HS-27A (cell line): ENCODE measurements at places on chromosomes 6 and 20.

DNA sequence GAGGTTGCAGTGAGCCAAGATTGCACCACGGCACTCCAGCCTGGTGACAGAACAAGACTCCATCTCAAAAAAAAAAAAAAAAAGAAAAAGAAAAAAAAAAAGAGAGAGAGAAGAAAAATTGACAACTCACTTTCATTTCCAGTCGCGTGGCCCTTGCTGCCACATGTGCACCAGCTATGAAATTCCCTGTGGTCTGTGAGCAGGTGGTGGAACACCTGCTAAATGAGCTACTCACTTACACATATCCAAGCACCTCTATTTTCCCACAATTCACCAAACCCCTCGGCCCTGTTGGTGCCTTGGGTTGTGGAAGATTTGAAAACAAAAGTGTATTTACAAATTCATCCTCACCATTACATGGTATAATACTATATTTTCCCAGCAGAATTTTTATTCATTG, 105.2 kb upstream of the ASF1A start:
- DNase-seq, result no peak

DNA sequence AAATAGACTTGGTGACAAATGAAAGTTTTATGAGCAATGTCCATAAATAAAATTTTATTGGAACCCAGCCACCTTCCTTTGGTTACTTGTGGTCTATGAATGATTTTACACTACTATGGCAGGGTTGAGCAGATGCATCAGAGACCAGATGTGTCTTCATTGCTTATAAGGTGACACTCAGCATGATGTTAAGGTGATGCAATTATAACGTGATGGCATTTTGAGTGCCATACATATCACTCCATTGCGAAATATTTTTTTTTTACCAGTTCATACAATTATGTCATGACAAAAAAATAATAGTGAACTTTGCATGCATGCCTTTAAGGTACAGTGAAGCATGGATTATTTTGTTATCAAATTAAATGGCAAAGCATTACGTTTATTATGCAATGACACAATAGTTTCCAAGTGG, 96.0 kb downstream of the ADTRP start:
- peak; percentile 39 for DNase-seq

DNA sequence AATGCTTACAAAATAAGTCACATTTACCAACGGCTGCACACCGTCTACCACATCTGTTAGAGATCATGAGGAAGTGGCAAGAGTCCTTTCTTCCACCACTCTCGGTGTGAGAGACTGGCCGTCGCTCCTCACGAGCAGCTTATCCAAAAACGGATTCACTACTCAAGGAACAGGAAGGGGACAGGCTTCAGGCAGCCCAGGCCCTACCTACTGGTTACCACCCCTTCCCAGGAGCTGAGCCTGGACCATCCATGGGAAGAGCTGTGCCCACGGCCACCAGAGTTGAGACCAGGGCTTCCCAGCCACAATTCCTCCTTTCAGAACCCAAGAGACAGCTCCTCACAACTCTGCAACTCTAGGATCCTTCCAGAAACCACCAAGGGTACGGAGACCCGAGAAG, 37.0 kb downstream of the FOXF2 start:
- no peak for DNase-seq

- no peak for DNase-seq
These were observed 587.5 kb downstream of the RFPL4B start for GRCh38 chr6:112934433-112935327.

DNA sequence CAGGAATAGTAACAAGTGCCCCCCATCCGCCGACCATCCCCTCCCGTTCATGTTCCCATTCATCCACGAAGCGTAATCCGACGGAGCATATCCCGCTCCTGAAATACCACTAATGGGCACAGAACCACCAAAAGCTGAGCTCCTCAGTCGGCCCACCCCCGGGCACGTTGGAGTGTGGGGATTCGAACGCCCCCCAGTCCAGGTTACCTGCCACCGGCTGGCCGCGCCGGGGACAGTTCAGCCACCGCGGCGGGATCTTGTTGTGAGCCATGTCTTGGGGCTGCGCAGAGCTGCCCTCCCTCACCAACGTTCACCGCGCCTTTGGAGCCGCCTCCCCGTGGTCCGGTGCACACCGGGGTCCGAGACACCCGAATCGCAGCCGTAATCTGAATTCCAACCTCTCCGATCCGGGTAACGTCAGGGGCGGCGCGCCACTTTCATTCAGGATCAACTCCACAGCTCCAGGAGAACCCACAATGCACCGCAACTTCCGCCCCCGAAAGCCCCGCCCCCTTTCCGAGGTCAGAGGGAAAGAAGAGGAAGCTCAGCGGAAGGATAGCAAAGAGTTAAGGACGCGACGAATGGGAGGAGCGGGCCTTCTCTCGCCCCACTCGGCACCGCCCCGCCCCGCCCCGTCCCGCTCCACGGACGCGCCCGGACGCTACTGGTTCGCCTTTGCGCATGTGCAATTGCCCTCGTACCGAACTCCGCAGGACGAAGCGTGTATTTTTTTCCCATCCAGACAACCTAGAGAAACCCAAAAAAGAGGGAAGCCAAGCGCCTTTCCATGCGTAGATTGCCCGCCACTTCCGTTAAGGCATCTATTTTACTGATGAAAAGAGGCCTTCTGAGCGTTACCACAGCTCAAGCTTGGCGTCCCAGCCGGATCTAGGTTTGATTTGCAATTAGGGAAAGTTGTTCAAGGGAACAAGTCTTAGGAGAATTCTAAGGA, at the start of gene RNGTT:
Gene RNGTT (minus strand): TSS at position 480 of the 952 bp plus-strand sequence. CDS start 209 bp downstream, at position 271.
- DNase-seq, result peak; percentile 77

DNA sequence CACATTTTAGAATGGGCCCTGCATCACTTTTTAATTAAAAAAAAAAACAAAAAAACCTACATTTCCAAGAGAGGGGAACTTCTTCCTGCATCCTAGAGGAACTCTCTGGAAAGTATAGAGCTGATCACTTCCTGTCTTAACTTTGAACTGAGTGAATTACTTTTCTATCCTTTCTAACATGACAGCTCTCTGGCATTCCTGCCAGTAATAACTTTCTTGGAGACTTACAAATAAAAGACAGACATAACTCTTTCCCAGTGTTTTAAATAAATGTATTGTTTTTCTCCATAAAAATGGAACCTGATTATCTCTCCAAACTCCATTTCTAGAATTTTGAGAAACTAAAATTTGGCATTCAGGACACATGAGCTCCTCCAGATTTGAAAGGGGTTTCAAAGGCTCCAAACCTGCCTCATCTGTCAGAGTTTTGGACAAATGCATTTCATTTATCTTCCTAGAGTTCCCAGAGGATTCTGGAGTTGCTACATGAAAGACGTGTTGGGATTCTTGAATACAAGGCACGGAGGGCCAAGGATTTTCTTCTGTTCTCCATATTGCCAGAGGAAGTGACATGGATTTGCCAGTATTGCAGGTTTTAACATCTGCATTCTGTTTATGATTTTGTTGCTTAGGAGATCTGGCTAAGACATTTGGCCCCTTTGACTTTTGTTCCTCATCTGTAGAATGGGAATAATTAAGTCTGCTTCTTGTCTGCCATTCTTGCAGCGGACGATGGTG, 2.0 kb upstream of the SMOC2 start:
- DNase-seq, result no peak

DNA sequence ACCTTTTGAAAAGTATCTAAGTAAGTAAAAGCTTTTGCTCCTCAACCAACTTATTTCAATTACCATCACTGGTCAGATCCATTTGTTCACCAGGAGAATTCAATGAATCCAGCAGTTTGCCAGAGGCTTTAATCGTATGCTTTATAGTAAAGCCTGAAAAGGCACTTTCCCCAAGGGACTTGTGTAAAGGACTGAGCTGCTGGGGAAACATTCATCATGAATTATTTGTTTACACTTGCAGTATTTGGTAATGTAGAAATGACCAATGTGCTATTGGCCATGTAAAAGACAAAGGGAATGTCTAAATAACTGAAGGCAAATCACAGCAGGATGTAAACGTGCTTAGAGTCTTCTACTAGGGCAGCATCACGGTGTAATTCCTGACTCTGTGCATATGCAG, 471.4 kb downstream of the ADGRB3 start:
- no peak for DNase-seq

DNA sequence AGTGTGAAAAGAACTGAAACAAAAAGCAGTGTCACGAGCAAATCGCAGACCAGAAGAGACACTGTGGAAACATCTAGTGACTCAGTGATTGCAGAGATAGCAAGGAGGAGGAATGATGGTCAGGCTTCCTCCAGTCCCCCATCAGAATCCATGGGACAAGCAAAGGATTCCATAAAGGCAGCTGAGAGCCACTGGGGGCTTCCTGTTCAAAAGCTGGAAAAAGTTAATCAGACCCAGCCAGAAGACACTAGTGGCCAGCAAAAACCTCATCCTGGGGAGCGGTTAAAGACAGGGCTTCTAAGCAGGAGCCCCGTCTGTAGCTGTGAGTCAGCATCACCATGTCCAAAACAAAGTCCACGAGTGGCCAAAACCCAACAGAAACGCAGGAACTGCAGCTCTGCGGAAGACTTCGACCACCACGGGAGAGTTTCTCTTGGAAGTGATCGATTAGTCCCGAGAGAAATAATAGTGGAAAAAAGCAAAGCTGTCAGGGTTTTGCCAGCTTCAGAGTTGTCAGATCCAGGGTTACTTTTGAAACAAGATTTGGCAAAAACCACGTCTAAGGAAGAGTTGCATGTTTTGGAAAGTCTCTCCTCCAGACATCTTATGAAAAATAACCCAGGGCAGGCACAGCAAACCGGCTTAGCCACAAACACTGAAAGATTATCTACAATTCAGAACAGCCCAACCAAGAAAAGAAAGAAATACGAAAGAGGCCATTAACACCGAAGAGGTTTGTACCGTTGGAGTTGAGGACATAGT, 51.0 kb downstream of the JAG1 start:
- DNase-seq, result no peak

DNA sequence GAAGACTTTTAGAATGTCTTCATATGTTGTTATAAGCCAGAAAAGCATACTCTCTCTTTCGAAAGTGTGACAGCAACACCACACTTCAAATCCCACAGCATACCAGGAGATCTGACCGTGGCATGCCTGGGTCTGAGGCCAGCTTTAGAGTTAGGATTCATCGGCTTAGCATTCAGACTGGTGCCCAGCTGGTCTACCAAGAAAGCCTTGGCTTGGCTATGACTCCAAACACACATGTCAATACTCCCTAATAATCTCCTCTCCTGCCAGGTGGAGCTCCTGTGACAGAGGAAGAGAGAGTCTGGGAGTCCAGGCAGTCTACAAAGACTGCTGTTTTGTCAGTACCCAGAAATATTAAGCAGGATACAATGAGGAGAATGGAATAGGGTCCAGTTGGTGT, 77.1 kb upstream of the MAN1A1 start:
- DNase-seq, result no peak

- DNase-seq, result no peak
These were observed 25.4 kb upstream of the GMNN start for GRCh38 chr6:24749297-24749696.

GRCh38 chr6:143529095-143529494, 17.6 kb upstream of the FUCA2 start:
- DNase-seq, result no peak

GRCh38 chr6:110748453-110748852, 66.8 kb downstream of the CDK19 start:
- no peak for DNase-seq

DNA sequence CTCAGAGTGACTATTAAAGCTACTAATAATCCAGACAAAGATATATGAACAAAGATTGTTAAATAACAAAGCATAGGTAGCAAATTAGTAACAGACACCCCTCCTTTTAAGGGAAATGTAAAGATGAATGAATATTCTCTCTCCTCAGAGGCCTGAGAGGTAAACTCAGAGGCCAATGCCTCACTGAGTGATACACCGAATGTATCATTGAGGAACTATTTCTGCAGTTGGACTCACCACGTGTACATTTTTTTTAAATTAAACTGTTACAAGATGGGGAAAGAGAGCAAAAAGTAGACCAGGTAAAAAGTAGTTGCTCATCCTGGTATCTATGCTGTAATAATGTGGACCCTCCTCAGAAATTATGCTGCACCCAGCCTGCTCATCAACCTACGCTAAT, 72.3 kb upstream of the IPCEF1 start:
- no peak for DNase-seq

GRCh38 chr6:111681860-111682259, 76.2 kb upstream of the TRAF3IP2 start:
- no peak for DNase-seq

DNA sequence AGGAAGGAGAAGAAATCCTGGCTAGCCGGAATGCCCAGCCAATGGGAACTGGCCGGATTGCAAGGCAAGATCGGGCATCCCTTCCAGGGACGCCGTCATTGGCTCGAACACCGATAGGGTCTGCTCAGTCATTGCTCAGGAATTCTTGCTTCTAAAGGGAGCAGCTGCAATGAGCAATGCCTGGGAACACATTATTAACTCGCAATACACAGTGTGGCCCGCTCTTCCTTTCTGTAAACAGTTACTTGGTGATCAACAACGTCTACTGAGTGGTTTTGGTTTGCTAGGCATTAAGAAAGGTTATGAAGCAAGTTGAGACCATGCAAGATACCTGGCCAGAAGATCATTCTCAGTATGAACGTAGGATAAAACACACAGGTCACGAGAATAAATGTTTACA, 165.4 kb upstream of the CITED2 start:
- DNase-seq, result peak; percentile 35

DNA sequence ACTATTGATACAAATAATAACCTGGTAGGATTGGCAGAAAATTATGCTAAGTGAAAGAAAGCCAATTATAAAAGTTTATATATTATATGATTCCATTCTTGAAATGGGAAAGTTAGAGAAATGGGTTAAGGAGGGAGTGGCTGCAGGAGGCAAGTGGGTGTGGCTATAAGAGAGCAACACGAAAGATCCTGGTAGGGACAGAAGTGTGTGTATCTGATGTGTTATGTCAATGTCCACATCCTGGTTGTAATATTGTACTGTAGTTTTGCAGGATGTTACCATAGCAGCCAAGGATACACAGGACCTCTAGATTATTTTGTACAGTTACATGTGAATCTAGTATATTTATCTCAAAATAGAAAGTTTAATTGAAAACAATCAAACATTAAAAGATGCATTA, 46.8 kb downstream of the SNX5 start:
- no peak for DNase-seq

DNA sequence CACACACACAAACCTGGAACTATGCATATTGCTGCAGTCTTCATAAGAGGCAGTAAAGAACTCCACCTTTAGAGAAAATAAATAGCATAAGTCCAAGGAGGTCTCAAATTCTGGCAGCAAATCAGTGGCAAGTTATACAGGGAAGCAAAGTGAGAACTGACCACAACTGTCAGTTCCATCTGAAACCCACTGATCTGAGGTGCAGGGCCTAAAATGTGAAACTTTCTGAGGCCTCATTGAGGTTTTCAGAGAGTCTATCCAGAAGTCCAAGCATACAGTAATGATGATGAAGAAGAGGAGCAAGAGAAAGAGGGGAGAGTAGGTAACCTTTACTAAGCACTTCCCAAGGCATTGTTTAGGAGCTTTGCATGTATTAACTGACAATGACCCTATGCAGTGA, 36.3 kb downstream of the MTFR2 start:
- DNase-seq, result no peak
